ENCODE measurements at places on chromosomes 1 and 21.

DNA sequence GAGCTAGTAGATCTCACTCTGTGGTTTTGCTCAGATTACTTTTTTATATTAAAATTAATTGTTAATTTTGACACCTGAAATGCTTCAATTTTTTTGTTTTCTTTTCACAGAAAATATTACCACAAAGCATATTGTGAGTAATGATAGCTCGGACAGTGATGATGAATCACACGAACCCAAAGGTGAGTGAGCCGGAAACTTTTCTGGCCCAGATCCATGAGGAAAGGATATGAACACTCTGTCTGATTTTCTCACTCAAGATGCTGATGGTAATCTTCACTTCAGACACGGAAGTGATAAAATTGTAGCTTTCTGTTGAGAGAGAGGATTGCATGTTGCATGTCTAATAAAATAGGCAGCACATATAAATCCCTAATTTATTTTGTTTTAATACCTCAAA, 121.8 kb downstream of the PLA2G4A start:
- DNase-seq: no peak

GRCh38 chr1:23743287-23744152, at the start of gene ELOA:
ELOA (plus strand) TSS chr1:23743471; CDS start chr1:23743504, 33 bp downstream.
- peak; percentile 73 for DNase-seq

GRCh38 chr1:38612951-38613350, 246.6 kb downstream of the RRAGC start:
- DNase-seq: no peak

GRCh38 chr1:157230500-157230899, 92.3 kb upstream of the ETV3 start:
- DNase-seq: no peak

DNA sequence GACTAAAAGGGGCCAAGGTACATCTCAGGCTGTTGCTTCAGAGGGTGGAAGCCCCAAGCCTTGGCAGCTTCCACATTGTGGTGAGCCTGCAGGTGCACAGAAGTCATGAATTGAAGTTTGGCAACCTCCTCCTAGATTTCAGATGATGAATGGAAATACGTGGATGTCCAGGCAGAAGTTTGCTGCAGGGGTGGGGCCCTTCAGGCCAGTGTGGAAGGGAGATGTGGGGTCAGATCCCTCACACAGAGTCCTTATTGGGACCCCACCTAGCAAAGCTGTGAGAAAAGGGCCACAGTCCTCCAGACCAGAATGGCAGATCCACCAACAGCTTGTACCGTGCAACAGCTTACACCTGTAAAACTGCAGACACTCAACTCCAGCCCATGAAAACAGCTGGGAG, 67.4 kb upstream of the PTGS2 start:
- no peak for DNase-seq

DNA sequence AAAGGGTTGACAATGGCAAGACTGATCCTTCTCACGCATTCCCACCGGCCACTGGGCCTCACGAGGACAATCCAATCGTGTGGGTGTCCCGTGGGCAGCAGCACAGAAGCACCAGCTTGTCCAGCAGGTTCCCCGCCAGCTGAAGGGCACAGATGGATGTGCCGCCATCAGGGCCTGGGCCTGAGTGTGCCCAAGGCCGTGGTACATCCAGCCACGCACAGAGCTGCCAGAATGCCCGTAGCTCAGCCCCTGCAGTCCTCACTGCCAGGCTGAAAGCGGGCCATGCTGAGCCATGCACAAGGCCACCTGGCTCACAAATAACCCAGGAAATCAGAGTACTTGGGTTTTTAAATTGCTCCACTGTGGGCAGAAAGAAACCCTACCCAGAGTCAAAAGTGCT, 7.0 kb downstream of the NPHP4 start:
- no peak for DNase-seq

- no peak for DNase-seq
These were observed 31.9 kb upstream of the RAP1A start for GRCh38 chr1:111587509-111588174.

DNA sequence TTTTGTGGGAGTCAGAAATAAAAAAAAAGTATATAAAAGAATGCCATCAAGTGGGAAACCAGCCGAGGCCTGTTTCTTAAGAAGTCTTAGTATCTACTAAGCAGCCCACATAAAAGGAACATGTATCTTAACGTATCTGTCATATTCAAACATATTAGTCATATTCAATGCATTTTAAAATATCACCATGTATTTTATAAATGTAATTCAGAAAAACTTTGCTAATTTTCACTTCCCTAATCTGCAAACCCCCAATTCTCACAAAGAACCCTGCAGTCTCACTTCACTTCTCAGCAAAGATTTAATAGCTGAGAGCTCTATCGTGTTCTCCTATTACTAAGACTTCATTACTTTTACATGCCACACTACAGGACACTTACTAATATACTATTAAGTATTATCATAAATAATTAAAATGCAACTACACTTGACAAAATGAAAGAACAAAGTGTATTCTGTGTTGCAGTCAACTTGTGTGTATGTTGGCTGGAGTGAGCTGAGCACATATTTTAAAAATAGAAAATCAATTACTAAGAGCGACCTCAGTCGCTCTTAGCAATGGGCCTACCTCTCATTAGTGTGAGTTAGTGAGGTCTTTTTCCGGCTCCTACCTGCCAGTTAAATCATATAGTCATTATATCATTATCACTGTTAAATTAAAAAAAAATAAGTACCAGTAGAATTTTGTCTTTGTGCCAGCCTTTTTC, 484.3 kb downstream of the LMO4 start:
- no peak for DNase-seq

DNA sequence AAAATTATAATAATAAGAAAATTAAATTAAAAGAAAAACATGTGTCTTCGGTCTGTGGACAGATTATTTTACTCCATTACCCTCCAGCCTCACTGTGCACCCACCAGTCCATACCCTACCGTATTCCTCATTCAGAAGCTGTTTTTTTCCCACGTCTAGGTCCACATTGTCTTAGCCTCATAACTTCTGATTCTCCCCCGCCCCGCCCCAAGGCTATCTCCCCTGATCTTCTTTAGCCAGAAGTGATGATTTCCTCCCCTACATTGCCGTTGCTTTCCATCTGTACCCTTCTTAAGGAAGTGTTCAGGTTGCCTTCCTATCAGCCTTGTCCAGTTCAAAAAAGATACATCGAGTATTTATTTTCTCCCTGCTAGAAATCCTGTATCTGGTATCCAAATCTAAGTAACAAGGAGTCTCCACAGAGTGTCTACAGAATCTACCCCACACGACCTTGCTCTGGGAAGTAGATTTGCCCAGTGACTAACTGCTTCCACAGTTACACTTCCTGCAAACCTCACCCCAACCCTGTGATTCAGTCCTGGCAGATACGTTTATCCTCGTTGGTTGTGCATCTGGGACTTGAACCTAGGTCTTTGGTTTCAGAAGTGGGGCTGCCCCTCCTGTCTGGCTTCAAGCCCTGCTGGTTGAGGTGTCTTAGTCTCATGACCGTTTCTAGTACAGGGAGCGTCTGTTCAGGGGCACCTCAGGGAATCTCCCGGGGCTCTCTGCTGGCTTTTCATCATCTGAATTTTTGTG, 470.2 kb downstream of the CAMTA1 start:
- no peak for DNase-seq

All from stimulated activated CD4-positive, alpha-beta T cell treated with anti-CD3 and anti-CD28 coated beads, Interleukin-2, amount 100 ng/mL, for 48 hours (primary cell).